ENCODE measurements at places on chromosomes 5 and 9.

DNA sequence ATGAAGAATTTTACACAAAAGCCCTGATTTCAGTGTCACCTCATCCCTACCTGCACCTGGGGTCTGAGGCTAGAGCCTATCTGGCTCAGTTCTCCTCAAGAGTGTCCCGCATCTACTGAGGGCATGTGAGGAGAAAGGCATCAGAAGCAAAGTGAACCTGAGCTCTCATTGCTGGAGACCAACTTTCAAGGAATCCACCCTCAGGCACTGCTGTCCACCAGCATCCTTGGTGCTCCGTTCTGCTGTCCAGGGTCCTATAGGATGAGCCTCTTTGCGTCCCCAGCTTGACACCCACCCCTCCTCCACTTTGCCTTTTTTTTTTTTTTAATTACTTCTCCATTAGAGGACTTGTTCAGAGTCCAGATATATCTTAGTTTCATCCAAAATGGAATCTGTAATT lies 49.5 kb downstream of the CAMSAP1 start:
- DNase-seq = no peak

DNA sequence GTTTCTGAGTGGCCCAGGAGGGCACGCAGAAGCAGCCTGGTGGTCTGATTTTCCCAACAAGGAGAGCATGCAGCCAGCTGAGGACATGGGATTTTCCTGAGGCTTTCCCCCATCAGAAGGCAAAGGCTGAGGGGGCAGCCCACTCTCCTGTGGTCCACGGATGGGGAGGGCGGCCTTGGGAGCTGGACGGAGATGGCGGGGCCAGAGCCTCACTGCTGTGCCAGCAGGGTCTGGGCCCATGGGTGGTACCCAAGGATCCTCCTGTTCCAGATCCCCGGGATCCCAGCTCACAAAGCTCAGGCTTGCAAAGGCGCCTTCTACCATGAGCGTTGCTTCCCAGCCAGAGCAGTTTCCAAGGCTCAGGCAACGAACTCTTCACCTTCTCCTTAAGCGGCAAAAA lies 39.0 kb upstream of the SLC12A7 start:
- no peak for DNase-seq

- DNase-seq = no peak
Observed at GRCh38 chr5:124460642-124461041, 285.8 kb downstream of the ZNF608 start.

- no peak for DNase-seq
Observed at GRCh38 chr5:111928511-111928910, 171.5 kb upstream of the NREP start.

- DNase-seq = no peak
Observed at GRCh38 chr5:108280248-108280647, 101.7 kb downstream of the FBXL17 start.

DNA sequence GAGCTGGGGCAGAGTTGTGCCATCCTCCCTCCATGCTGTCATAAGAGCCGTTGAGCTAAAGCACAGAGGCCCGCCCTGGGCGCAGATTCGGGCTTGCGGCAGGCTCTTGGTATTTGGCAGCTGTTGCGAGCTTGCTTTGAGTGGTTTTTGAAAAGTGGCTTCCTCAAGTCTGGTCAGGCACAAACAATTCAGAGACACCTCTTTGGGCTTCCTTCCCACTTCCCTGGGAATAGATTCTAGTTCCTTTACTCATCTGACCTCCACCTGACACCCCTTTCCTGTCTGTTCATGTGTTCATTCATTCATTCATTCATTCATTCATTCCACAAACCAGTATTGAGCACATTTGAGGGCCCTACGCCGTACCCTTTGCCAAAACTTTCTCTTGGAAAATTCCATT lies 27.4 kb downstream of the NCS1 start:
- no peak for DNase-seq

GRCh38 chr9:110083866-110084265 lies 124.1 kb downstream of the C9orf152 start:
- no peak for DNase-seq

GRCh38 chr5:142221091-142221860 lies 103.5 kb downstream of the SPRY4 start:
- no peak for DNase-seq

GRCh38 chr9:26811106-26811505 lies 81.5 kb downstream of the CAAP1 start:
- DNase-seq = no peak

GRCh38 chr9:132447902-132448301 lies 37.9 kb downstream of the CFAP77 start:
- no peak for DNase-seq

- no peak for DNase-seq
Observed at GRCh38 chr5:100758306-100758705, 144.8 kb downstream of the ST8SIA4 start.

DNA sequence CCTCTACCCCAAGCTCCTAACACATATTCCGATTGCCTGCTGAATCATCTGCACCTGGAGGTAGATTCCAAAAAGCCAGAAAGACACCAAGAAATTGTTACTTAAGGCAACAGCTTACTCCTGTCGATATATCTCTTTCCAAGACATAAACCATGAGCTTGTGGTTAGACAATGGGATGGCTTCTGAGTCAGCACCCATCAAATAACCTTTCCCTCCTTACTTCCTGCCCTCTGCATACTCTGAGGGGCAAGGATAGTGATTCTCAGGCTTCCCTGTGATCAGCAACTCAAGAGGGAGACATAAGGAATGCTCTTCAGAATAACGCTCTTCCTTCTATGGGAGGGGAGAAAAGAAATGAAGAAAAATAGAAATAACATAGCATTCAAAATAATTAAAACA lies 70.9 kb downstream of the TMEM215 start:
- DNase-seq = no peak

DNA sequence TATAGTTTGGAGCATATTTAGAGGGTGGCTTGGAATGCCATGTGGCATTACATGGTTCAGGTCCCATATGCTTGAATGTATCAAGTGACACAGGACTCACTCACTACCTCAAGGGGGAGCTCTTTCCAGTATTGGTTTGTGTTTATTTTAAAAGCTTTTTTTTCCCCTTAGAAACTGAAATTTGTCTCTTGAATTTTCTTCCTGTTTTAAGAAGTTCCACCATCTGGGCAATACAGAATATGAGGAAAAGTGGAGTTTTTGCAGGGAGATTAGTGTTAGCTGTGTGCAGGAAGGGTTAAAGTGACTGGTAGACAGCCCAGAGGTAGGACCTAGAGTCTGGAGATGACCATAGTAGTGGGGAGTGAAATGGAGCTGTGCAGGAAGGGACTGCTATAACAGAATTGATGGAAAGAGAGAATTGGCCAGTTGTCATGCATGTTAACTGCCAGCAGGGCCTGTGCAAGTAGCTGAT lies 36.6 kb downstream of the CTNNA1 start:
- peak; percentile 25 for DNase-seq

DNA sequence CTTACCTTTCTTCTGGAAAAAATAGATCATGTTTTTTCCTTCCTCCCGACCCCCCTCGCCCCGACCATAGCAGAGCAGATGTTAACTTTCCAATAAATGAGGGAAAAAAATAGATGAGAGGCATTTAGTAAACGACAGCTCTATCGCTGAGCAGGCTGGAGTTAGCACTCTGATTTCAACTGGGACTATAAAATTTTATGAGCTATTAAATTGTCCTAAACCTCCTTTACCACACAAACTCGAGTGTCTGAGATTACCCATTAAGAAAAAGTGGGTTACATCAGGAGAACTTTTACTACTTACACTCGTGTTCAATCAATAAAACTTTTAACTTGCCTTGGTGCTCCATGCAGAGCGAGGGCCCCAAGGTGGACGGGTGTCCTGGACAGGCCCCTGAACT lies 59.8 kb upstream of the RNU6ATAC start:
- DNase-seq = no peak

DNA sequence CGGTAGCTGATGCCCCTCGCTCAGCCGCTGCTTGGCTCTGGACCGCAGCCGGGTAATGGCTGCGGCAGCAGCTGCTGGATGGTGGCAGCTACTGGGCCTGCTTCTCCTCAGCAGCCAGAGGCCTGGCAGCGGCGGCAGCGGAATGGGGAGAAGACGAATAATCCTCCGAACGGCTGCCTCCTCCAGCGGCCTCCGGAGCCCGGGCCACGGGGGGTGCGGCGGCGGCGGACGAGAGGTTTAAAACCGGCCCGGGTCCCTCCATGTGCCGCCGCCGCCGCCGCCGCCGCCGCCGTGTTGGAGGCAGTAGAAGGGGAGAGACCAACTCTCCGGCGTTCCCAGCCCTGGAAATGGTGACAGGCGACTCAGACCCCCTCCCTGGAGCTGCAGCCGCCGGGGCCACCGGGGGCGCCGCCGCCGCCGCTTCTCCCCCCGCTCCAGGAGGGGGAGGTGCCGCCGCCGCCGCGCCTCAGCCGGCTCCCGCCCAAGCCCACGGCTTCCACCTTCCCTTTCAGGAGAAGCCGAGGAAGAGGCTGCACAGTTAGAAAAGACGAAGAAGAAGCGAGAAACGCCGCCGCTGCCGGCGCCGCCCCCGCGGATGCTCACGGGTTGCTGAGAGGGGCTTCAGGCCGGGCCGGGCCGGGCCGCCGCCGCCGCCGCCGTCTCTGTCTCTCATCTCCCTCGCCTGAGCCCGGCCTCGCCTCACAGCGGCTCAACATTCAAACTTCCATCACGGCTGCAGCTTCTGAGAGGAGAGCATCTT lies 118.4 kb upstream of the PRSS3 start:
- DNase-seq = no peak

- DNase-seq = no peak
Observed at GRCh38 chr5:136332223-136333015, 32.9 kb downstream of the TRPC7 start.

GRCh38 chr5:126138281-126138931 lies 284.8 kb upstream of the GRAMD2B start:
- no peak for DNase-seq

GRCh38 chr5:103602438-103602837 lies 39.8 kb upstream of the NUDT12 start:
- no peak for DNase-seq

GRCh38 chr5:180115326-180116076 lies 43.9 kb upstream of the RNF130 start:
- no peak for DNase-seq

GRCh38 chr5:144472221-144472620 lies 301.5 kb downstream of the KCTD16 start:
- DNase-seq = no peak

- DNase-seq = no peak
Observed at GRCh38 chr5:107990881-107991810, 320.4 kb upstream of the EFNA5 start.

DNA sequence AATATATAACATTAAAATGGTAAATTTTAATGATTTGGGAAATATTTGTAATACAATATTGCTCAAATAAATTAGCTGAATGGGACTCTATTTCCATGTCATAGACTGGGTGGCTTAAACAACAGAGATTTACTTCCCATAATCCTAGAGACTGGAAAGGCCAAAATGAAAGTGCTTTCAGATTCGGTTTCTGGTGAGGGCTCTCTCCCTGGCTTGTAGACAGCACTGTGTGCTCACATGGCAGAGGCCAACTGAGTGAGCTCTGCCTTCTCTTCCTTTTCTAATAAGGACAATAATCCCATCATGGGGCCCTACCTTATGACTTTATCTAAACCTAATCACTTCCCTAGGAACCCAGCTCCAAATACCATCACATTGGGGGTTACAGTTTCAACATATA lies 196.2 kb downstream of the MARCHF11 start:
- DNase-seq = no peak

GRCh38 chr5:115295777-115296123 lies 704 bp downstream of the CCDC112 start:
- DNase-seq = no peak

DNA sequence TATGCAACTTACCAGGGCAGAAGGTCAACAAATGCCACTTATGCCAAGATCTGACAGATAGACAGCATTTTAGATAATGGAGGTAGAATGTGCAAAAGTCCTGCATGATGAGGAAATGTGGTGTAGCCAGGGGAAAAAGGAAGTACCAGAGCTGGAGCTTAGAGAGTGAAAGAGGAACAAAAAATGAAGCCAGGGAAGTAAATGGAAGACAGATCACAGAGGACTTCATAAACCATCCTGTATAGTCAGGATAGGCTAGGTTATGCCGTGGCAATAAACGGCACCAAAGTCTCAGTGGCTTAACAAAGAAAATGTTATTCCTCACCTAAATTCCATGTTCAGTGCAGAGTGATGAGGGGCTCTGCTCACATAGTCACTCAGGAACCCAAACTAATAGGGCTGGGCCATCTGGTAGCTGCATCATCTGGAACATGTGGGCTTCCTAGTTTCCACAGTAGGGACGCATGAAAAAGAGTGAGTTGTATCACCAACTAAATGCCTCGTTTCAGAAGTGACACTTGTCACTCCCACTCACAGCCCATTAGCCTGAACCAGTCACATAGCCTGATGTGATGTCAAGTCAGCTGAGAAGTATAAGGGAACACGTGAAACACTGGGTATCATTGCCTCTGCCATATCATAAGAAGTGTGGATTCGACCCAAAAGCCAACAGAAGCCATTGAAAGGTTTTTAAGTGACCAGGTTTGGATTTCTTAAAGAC lies 70.3 kb downstream of the SH3RF2 start:
- DNase-seq = no peak

DNA sequence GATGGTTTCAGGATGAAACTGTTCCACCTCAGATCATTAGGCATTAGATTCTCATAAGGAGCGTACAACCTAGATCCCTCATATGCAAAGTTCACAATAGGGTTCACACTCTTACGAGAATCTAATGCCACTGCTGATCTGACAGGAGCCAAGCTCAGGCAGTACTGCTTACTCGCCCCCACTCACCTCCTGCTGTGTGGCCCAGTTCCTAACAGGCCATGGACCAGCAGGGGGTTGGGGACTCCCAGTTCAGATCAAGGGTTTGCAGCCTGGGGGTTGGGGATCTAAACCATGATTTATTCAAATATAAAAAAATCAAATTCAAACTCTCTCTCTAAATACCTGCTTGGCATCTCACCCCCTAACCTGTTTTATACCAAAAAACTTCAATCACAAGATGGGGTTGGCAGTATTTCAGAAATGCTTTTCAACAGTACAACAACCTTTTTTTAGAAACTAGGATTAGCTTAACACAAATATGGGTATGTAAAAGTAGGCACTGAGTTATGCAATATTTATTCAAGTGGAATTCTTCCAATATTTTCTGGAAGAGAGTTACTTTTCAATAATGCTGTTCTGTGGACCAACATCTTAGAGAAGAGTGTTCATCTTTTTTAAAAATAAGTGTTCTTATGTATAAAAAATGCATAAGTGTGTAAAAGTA lies 30.1 kb upstream of the SLC12A2 start:
- DNase-seq = no peak

- DNase-seq = no peak
Observed at GRCh38 chr9:107332883-107333282, 49.8 kb downstream of the RAD23B start.

- no peak for DNase-seq
Observed at GRCh38 chr5:5149154-5149553, 9.0 kb downstream of the ADAMTS16 start.

GRCh38 chr9:127991757-127992274 lies 11.0 kb upstream of the EEIG1 start:
- no peak for DNase-seq

GRCh38 chr5:12623408-12623807 lies 719.2 kb upstream of the CTNND2 start:
- peak; percentile 72 for DNase-seq

DNA sequence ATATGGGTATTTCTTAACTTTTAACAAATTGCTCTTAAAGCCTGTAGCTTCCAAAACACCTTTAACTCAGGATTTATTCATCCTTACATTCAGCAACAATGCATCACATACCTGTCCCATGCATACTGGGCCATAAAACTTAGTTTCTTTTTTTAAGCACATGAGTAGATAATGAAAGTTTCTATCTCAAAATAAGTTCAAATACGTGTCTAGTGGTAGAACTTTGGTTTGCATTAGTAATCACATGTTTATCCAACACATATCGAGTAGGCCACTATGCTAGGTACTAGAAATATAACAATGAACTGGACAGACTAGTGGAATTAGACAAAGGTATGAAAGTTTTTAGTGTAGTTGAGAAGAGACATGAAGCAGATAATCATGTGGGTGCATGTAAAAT lies 99.6 kb downstream of the DOCK2 start:
- no peak for DNase-seq
